ENCODE measurements at places on chromosomes 1 and 21.

DNA sequence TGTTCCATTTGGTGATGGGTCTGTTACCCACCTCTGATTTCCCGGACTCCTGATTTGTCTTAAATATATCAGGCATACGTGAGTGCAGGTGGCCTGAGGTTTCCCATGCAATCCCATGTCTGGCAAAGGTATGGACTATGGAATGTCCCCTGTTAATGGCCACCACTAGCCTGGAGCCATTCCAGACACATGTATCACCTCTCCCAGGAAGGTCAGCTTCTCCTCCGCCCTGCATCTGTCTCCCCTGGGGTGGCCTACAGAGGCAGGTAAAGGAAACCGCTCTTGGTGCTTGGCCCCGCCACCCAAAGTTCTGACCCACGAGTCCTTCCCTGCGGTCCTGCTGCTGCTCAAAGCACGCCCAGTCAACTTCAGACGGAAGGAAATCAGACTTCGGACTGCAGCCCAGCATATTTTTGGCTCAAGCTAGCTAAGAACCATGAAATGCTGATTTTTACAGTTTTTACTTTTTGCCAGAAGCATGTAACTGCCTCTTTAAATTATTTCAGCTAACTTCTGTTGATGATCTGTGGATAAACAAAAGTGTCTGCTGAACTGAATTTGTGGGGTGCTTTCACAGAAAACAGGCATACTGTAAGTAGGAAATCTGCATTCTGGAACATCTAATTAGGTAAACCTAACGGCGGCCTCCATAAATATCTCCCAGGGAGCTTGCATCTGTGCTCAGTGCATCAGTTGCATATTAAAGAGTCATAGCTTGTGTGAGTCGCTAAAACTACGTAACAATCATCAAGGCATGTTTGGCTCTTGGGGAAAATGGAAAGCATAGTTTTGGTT lies 105.9 kb downstream of the PCP4 start:
- no peak for DNase-seq

DNA sequence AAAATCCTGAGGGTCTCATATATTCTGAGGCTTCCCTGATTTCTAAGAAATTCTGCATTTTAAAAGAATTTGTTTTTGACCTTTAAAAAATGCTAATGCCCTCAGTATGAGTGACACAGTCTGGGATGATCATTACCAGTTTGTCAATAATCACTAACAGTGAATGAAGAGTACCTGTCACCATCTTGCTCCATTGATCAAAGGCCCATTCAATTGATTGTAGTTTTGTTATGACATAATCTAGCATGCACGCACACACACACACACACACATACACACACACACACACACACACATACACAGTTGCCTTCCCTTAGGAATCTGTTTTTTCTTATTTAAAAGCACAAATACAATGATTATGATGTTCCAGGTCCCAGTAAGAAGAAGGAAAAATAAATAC lies 250.4 kb downstream of the NFIA start:
- DNase-seq = no peak

GRCh38 chr1:14875524-14876509 lies 277.3 kb downstream of the KAZN start:
- DNase-seq = no peak

DNA sequence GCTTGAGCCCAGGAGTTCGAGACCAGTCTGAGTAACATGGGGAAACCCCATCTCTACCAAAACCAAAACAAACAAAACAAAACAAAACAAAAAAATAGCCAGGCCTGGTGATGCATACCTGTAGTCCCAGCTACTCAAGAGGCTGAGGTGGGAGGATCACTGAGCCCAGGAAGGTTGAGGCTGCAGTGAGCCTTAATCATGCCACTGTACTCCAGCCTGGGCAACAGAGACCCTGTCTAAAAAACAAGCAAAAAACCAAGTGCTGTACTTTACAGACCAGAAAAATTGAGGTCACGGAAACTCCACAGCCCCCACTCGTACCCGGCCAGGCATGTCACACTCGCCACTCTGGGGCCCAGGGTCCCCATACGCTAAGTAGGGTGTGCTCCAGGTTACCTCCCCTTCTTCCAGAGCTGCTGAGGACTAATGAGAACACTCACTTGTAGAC lies 22.9 kb downstream of the ATP2B4 start:
- DNase-seq = peak; percentile 16

GRCh38 chr1:2828586-2829250 lies 27.2 kb upstream of the TTC34 start:
- DNase-seq = no peak

- no peak for DNase-seq
Observed at GRCh38 chr1:70727886-70728489, 316.9 kb downstream of the CTH start.

DNA sequence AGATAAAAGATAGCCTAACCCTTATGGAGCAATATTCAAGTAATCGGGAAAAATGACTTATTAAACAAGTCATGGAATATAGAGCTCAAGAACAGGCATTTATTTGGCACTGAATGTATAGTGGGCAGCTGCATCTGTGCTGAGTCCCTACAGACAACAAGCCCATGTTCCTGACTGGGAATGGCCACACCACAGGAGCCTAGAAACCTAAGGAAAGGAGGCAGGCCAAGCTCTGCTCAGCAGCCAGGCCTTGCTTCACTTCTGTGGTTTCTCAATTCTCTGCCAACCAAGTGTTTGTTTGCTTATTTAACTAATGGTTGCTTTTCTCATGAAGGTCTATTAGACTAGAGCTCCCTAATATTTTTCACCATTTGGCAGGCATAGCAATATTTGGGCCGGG lies 21.5 kb downstream of the AK2 start:
- no peak for DNase-seq

DNA sequence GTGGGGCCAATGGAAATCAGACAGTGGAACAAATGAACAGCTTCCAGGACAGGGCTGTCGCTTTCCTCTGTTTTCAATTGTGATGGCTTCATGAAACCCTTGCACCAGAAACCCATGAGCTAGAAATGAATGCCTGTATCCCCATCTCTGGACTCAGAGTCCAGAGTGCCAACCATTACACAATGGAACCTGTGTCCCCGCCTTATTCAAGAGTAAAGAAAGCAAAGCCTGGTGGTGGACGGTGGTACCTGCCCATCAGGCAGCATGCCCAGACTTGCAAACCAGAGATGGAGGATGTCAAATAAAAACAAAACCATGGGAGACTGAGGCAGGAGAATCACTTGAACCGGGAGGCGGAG lies 4.4 kb upstream of the CAPN2 start:
- DNase-seq = no peak

Data from germinal center (tissue), 1 donor.